Stimulated activated CD4-positive, alpha-beta T cell treated with anti-CD3 and anti-CD28 coated beads, TNF-alpha, amount 100 ng/mL, for 1 hour (primary cell): ENCODE measurements at places on chromosomes 16 and 17.

DNA sequence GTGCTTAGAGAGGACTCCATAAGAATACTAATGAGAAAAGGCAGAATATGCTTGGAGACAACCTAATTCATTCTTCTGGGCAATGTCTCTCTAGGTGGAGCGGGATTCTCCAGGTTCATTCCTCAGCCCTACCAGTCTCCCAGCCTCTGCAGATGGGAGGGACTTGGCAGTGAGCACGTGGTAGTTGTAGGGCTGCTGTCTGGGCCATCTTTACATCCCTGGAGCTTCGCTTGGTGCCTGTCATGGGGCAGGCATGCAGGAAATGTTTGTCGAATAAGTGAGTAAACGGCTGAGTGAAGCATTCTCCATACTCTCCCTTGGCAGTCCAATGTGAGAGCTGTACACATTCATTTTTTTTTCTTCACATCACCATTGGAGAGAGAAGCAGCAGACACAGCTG is 387.5 kb downstream of the UTP18 start:
- no peak for DNase-seq

- peak; percentile 53 for DNase-seq
Measured at GRCh38 chr16:84593825-84594724, 23.8 kb downstream of the COTL1 start.

DNA sequence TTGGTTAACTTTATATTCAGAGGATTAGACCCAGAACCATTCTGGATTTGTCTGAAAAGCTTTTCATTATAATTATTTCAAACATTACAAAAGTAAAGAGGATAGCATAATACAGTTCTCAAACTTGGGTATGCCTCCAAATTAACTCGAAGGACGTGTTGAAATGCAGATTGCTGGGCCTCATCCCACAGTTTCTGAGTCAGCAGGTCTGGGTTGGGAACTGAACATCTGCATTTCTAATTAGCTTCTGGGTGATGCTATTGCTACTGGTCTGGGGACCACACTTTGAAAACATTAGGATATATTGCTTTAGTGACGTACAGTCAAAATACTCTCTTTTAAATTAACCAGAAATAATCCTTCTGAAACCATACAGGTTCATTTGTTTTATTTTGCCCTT is 10.0 kb downstream of the TPPP3 start:
- no peak for DNase-seq

- DNase-seq, result no peak
Measured at GRCh38 chr17:35254107-35254773, 11.4 kb downstream of the SLFN5 start.
